ENCODE measurements at places on chromosomes 7 and 10.

- no peak for DNase-seq
These were observed 107.3 kb upstream of the NANOS1 start for GRCh38 chr10:118922226-118922625.

DNA sequence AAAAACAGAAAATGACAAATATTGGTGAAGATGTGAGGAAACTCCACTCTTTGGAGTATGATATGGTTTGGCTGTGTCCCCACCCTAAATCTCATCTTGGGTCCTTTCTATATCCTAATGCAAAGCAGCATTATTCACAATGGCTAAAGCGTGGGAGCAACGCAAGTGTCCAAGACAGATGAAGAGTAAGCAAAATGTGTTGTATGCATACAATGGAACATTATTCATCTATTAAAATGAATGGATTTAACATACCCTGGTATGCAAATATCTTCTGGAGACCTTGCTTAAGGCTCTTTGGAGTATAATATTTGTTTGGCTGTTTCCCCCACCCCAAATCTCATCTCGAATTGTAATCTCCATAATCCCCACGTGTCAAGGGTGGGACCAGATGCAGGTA, 839.8 kb upstream of the POM121L12 start:
- DNase-seq, result no peak

DNA sequence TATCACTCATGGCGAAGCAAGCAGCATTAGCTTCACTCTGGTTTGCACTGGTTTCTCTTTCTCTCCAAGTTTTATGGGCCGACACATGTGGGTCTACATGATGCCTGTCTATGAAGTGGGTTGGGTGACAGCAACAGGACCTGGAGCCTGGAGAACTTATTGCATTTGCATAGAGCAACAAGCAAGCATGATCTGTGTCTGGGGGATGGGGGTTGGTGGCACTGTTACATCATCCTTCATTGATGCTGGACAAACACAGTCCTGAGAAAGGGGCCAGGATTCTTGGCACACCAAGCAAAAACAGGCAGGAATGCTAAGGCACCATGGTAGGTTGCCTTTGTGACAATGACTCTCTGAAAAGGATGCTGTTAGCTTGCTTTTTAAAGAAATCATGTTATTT, 266.2 kb upstream of the CDC14C start:
- DNase-seq, result no peak

DNA sequence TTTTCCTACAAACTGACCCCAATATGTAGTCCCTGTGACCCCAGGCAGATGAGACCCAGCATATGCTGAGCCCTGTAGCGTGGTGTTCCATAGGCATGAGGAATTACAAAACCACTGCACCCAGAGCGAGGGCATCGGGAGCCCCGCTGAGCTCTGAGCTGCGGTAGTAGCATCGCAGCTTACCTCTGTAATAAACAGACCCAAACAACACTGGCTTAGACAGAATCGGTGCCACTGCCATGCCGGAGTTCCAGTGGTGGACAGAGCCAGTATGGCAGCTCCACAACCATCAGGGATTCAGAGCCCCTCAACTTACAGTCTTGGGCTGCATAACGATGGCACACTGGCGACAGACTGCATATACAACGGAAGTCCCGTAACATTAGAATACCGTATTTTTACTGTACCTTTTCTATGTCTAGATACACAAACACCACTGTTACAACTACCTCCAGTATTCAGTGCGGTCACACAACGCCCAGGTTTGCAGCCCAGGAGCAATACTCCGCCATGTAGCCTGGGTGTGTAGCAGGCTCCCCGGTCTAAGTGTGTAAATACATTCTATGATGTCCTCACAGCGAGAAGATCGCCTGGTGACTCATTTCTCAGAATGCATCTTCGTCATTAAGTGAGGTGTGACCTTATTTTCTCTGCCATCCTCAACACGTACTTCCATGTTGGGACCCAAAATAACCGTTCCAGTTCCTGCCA, 68.8 kb downstream of the PROSER2 start:
- no peak for DNase-seq

DNA sequence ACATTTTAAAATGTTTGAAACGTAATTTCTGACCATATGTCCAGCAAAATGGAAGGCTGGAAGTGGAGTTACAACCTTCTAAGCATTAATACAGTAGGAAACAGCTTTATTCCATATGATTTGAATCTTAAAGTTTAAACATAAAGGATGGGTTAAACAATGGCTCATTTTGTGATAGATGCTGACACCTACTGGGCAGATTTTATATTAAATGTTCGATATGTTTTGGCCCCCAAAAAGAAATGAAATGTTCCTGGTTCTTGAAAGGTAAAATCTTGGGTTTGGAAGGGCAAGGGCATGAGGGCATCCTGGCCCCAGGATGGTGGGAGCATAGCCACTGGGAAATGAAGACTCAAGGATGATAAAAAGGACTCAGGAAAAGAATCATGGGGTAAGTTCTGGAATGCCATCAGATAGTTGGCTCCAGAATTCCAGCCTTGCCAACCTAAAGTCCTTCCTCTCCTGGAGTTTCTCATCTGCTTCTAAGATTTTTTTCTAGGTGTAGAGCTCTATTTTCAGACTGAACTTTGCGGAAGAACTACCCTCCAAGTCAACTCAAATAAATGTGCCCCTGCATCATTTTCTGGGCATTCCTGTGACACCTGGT, 34.6 kb upstream of the SLC35G1 start:
- no peak for DNase-seq

- no peak for DNase-seq
These were observed 257.6 kb upstream of the ZMIZ1 start for GRCh38 chr10:78811174-78811573.

DNA sequence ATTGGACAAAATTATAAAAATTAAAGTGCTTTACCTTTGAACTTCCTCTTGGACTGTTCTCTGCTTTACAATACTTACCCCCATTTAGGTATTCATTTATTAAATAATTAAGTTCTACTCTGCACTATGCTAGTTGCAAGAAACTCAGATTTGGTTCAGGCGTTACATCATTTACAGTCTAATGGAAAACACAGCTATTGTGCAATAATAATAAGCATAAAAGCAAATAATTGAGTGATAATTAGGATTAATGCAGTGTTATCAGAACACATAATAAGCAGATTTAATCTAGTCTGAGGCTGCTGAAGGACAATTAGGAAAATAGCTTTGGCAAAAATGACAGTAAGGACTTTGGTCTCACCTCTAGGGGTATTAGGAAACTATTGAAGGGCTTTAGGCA, 493.2 kb upstream of the ADARB2 start:
- DNase-seq, result no peak

GRCh38 chr7:101363734-101364374, 1.2 kb downstream of the COL26A1 start:
- peak; percentile 17 for DNase-seq

DNA sequence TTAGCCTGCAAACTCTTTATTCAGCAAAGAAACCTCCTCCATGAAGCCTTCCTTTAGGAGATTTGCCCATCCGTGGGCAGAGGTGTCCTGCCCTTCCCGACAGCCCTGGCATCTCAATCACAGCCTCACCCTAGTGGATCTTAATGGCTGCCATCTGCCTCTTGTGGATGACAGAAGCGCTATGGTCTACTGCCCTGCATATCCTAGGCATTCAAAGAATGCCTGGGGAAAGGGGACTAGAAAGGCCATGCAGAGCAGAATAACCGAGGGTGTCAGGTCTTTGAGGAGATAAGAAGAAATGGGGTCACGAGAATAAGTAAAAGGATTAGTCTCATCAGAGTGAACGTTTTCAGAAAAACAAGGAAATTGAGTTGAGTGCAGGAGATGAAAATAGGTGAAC, 57.7 kb upstream of the SPOCK2 start:
- no peak for DNase-seq
